ENCODE measurements at places on chromosomes 13 and 19.

- no peak for DNase-seq
These were observed 105.7 kb upstream of the KL start for GRCh38 chr13:32910530-32910929.

DNA sequence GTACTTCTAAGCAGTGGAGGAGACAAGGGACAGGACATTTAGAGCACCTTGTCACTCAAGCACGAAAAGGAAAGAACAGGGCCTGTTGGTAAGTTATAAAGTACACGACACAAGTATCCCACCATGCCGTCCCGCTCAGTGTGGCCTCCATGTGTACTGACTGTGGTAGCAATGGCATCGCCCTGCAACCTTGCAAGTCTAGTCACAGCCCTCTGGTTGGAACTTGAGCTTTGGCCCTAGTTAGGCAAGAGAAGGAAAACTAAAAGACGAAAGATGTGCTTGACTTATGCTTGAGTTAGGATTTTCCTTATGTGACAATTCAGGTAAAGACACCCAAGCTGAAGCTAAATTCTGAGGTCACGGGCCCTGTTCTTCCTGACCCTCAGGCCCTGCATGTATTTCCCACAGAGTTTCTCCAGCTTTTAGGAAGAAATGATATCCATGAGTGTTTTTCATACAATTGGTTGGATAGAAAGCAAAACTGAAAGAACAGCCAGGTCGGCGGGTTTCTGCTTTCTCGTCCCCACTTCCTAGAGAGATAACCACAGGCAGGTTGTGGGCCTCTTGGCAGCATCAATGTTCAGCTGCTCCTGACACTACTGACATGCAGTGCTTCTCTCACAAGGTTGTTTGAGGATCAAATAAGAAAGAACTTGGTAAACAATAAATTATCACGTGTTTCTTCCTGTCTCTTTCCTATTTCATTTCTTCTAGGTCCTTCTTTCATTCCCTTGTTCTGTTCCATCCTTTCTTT, 216.2 kb downstream of the IRS2 start:
- DNase-seq: peak; percentile 3

- DNase-seq: peak; percentile 83
These were observed 10.4 kb upstream of the ITM2B start for GRCh38 chr13:48222358-48223301.

- DNase-seq: no peak
These were observed 32.5 kb downstream of the CAPN12 start for GRCh38 chr19:38711726-38712153.

GRCh38 chr19:4199699-4200293, 17.3 kb downstream of the ANKRD24 start:
- DNase-seq: no peak

DNA sequence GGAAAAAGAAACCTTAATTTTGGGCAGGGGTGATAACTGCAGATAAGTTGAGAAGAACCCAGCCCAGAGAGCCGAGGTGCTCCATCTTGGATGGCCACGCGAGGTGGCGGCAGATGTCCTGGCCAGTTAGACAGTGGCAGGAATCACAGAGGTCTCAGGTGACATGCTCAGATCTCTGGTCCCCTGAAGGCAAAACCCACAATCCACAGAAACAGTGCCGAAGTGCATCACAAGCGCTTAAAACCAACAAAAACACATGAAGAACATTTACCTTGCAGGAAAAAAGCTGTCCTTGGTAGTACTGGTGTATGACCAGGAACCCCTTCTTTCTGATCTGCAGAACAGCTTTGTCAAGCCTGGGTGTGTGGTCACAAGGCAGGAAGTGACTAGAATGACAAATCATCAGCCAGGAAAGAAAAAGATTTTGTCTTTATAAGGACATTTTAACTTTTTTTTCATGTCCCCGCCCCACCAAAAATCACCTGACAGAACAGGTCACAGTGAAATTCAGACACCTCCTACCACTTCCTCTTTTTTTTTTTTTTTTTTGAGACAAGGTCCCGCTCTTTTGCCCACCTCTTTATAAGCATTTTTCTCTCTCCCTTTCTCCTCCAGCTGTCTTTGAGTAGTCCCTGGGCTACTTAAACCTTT, at the start of gene LCP1:
LCP1 (minus strand) TSS at position 338 of the 651 bp plus-strand sequence. CDS start 22,515 bp downstream, outside the sequence.
- DNase-seq: peak; percentile 90

- DNase-seq: peak; percentile 99
These were observed at the start of gene ALKBH7 for GRCh38 chr19:6372594-6373095. TSS of gene ALKBH7 (plus strand) at chr19:6372794. CDS start at chr19:6372821, 27 bp downstream.

GRCh38 chr19:2114218-2114617, 17.5 kb downstream of the IZUMO4 start:
- no peak for DNase-seq

DNA sequence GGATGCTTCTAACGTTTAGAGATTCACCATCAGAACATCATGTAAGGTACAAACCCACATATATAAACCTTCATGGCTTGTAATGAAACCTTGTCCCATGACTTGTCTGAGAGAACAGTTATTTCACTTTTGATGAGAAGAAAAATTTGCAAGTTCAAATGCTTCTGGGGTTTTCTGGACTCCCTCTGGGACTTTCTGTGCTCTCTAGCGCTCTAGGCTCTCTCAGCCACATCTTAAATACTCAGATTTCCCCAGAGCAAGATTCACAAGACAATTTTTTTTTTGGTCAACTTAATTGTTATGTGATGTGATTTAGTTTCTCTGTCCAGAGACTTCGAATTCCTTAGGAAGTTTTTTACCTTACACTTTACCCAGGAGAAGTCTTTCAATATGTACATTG, 282.8 kb upstream of the EDNRB start:
- DNase-seq: no peak

GRCh38 chr13:80173224-80173623, 167.7 kb downstream of the SPRY2 start:
- peak; percentile 96 for DNase-seq

DNA sequence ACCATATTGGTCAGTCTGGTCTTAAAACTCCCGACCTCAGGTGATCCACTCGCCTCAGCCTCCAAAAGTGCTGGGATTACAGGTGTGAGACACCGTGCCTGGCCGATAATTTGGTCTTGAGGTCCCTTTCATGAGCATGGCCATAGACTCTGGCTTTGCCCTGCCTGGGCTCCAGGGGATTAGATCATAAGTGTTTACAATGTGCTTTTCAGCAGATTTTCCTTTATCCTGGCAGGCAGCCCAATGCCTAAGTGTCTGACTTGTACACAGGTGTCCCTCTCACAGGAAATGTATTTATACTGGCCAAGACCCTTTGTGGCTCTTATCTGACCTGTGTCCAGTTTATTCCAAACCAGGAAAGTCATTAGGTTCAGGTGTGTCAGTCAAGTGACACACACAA, 15.9 kb downstream of the BCAM start:
- DNase-seq: no peak

DNA sequence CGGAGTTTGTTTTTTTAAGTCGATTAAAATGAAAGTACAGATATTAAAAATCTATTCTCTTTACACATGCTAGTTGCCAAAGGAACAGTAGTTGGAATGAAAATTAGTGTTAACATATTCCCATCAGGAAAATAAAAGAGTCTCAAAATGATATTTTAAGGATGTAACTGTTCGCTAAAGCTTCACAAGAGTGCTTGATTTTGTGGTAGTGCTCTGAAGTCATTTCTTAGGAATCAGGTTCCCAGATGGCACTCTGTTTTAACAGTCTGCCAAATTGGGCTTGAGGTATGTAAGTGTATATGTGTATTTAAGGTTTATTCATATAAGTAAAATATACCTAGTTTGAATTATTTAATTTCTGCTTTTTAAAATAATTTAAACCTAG, 128.8 kb downstream of the LMO7 start:
- DNase-seq: no peak

Data from suppressor macrophage (primary cell).